Activated naive CD8-positive, alpha-beta T cell treated with anti-CD3 and anti-CD28 coated beads, Interleukin-2, amount 10 ng/mL, durations not matched to agents 7 days and 5 days (primary cell): ENCODE measurements at places on chromosomes 5 and 9. TPM values are rescaled to one million over a fixed set of nuclear protein-coding genes. Genes with fewer than 3 reads are reported as not detected.

DNA sequence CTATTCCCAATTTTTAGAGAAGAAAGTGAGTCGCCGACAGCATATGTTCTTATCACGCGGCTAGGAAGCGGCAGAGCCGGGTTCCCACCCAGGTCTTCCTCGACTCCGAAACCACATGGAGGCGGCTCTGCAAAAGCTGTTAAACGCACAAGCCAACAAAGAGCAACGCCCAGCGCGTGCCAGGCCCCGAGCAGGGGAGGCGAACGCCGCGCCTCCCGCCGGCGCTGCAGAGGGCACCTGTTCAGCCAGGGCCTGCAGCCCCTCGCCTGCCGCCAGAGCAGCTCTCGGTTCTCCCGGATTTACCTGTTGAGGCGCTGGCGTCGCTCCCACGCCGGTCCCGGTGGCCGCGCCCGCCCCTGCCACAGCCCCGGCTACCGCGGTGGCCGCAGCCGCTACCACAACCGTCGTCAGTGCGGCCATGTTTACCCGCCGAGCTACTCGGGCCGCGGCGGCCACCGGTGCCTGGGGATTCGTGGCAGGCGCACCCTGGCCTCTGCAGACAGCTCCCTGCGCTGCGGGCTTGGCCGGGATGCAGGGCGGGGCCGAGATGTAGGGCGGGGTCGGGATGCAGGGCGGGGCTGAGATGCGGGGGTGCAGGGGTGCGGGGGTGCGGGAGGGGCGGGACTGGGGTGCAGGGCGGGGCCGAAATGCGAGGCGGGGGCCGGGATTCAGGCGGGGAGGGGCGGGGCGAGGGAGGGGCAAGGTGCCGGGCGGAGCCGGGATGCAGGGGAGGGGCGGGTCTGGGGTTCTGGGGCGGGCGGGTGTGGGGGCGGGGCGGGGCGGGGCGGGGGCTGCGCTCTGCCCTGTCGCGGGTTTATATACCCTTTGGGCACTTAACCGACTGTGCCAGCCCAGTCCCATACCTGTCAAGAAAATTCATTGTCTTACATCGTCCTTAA lies at the start of gene CCDC112:
CCDC112 (minus strand) TSS at position 531 of the 899 bp plus-strand sequence; CDS start at position 420, 111 bp downstream.
- DNase-seq: peak; percentile 74

GRCh38 chr5:31471916-31472315 lies 60.0 kb downstream of the DROSHA start:
- DNase-seq: no peak

DNA sequence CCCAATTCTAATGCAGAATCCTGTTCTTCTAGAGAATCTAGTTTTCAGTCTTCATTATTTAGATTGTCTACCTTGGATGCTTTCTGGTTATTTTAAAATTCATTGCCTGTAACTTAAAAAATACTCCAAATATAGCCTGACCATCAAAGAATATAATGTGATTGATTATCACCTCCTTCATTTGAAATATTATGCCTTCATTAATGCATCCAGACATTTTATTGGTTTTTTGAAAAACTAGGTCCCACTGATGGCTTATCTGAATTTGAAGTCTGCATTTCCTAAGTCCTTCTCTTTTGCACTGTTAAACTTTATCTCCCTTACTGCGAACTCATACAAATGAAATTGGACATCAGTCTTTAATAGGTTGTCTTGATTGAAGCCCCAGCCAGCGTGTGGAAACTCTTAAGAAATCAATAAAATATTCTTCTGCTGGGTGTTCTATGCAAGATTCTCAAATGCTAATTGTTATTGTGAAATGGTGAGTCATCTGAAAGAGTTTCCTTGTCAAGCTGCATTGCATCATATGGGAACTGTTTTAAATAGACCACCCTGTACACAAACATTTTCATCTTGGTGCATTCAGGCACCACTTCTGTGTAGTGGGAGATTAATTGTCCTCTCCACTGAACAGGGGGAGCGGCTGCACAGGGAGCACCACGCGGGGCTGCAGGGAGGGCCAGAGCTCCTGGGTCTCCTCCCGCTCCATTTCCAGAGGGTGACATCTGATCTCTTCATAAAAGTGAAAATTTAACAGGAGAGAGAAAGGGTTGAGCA lies 92.3 kb upstream of the FANCC start:
- DNase-seq: no peak

- no peak for DNase-seq
These were observed 64.7 kb downstream of the FGF1 start for GRCh38 chr5:142621227-142621626.

DNA sequence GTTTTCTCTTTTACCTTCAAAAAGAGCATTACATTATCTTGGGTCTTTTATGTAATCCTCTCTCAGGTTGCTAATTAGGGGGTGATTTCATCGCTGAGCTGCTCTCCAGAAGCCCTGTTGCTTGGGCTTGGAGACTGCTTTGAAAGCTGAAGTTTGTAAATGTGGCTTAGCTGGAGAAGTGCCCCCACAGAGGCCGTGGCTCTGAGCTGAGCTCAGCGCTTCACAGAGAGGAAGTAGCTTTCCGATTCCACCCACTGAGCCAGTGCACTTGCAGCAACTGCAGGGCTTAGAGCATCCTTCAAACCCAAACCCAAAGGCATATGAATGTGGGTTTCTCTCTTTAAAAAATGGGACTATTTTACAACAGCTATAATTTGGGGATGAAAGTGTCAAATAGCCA lies 13.7 kb upstream of the NXNL2 start:
- no peak for DNase-seq

DNA sequence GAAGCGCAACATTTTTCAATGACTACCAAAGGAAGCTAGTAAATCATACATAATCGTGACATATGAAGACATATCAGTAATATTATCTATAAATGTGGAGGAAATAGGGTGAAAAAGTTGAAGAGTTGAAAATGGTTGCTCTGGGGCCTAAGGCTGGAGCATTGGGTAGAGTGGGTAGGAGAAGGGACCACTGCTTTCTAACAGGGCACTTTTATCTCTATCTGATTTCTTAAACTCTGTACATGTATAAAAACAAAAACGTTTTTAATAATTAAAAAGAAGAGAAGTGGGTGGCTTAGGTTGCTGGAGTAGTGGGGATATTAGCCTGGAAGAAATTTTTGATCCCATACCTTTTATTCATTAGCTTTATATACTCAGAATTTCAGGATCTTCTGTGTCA lies 44.2 kb upstream of the ITGA1 start:
- no peak for DNase-seq

GRCh38 chr5:123705741-123706140 lies 193.8 kb downstream of the CSNK1G3 start:
- no peak for DNase-seq

HTR1A gene
- not detected for total RNA-seq

GRCh38 chr5:146515473-146516150 lies 378 bp downstream of the GPR151 start:
- no peak for DNase-seq

IL13 gene
- total RNA-seq: 0.30 TPM

GRCh38 chr5:78718824-78719223 lies 70.3 kb upstream of the LHFPL2 start:
- no peak for DNase-seq

DNA sequence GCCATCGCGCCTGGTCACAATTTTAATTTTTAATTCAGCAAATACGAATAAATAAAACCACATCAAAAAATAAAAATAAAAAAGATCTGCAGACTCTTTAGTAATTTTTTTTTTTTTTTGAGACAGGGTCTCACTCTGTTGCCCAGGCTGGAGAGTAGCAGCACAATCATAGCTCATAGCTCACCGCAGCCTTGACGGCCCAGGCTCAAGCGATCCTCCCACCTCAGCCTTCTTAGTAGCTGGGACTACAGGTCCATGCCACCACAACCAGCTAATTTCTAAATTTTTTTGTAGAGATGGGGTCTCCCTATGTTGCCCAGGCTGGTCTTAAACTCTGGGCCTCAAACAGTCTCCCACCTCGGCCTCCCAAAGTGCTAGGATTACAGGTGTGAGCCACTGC lies 14.2 kb downstream of the NANS start:
- DNase-seq: no peak

DNA sequence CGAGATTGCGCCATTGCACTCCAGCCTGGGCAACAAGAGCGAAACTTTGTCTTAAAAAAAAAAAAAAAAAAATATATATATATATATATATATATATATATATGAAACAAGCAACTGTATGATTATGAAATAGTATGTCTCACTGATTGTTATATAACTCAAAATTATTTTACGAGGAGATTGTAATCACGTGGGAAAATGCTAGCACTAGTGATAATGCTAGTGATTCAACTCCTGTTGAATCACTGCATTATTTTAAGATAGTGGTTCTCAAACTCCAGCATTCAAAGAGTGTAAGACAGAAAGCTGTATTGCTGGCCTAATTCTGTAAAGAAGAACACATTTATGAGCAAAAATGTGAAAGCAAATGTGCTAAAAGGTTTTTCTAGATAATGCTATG lies 12.4 kb upstream of the PTPN3 start:
- no peak for DNase-seq
